Vagina (tissue), 2 donors: ENCODE measurements at places on chromosomes 13 and 19.

DNA sequence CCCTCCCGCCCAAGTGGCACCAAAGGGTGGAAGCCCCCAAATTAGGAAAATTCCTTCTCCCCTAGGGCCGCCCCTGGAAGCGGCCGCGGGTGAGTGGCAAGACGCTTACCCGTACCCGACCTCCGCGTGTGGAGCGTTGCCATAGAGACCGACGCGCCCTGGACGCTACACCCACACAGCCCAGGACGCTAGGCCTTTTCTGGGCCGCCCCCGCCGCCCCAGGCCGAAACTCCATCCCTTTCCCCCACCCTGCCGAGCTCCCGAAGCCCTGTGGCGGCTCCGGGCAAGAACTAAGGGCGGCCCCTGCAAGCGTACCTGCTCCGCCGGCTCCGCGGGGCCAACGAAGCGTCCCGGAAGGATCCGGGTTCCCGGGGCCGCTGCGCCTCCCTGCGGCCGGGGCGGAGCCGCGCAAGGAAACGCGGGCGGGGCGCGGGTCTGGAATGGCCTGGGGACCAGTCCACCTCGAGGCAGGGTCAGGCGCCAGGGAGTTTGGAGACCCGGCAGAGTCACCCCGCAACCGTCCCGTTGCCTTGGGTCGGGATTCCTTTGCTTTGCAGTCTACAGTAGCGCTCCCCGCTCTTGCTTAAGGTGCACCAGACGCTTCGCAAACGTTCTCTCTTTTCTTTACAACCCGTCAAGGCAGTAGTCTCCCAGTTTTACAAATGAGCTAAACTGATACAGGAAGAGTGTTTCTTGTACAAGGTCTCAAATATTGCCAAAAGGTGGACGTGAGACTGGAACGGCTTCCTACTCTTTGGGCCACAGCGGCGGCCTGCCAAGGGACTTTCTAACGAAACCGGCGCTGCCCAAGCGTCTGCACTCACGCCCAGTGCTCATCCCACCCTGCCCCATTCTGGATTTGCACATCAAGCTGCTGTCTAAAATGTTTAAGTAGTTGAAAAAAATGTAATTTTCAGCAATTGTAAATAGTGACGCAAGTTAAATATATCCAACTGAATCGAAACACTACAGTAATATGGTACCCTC, at the start of gene NEK5:
NEK5 (minus strand) TSS at position 360 of the 987 bp plus-strand sequence. CDS start 1,591 bp downstream, outside the sequence.
- DNase-seq = no peak

GRCh38 chr13:114174529-114174961, 4.5 kb upstream of the CFAP97D2 start:
- no peak for DNase-seq

- no peak for DNase-seq
These were observed 404.9 kb downstream of the FGF14 start for GRCh38 chr13:101996954-101997353.

DNA sequence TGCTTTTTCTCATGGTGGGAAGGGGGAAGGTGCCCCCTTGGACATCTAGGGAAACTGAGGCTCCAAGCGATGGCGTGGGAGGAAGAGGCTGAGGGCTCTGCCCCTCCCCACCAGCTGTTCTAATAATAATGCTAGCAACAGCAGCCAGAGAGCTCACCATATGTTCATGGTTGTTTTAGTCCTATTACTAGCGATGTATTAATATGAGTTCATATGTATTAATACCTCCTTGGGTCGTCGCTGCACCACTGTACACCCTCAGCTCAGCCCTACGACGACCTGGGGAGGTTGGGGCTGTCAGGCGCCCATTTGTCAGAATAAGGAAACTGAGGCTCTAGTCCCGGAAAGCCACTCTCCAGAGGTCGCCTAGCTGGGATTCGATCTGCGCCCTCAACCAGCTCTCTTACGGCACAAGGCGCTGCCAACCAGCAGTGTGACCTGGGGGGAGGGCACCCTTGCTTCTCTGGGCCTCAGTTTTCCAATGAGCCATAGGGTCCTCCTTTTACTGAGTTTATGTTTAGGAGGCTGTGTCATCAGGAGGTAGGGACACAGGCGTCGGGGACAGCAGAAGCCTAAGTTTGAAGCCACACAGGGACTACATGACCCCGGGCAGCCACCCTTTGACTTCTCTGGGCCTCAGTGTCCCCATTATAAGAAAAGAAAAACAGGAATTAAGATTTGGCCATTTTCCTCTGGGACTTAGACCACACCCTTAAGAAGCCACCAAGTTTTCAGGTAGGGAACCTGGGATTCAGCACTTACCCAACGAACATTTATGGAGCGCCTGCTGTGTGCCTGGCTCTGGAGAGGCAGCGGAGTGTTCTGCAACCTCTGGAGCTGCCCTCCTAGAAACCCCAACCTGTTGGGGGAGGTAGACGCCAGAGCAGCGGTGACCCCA, 664 bp downstream of the MAST3 start:
- DNase-seq = no peak

GRCh38 chr19:48635966-48636858, 967 bp downstream of the DBP start:
- peak; percentile 91 for DNase-seq

- DNase-seq = no peak
These were observed 119.0 kb upstream of the KLF12 start for GRCh38 chr13:74253161-74253560.

GRCh38 chr19:2424686-2425621, 2.4 kb downstream of the TIMM13 start:
- DNase-seq = no peak

DNA sequence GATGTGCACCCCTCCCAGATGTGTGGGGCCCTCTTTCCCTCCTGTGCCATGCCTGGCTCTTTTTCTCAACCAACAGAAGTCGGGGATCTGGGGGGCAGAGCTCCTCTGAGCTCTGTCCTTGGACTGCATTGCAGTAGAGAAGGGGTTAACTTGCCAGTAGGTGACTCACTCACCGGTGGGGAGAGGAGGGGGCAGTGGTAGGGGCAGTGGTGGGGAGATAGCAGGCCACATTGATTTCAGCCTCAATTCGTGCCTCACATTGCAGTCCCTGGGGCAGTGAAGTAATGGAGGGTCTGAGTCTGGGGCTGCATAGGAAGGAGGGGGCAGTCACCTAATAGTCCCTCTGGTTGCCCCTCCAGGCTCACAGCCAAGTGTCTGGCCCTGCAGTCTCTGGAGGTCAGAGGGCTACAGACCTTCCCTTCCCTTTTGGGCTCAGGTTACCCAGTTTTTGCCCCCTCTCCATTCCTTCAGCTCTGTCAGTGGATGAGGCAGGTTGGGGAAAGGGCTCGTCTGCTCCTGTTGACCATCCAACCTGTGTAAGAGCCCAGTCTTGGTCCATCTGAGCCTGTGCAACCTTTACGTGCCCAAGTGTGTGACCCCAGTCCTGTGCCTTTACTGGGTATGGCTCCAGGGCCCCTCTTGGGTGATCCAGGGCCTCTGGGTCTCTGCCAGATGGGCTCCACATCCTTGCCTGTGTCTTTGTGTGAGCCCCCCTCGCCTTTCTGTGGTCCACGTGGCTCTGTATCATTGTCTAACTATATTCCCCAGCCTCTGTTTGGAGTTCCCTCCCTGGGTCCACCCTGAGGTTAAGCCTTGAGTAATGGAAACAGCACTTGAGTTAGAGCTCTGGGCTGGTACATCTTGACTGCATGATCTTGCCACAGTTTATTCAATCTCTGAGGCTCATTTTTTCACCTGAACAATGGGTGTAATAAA, 13.0 kb downstream of the CIC start:
- DNase-seq = no peak

GRCh38 chr13:114211446-114212157, 23.1 kb upstream of the CDC16 start:
- DNase-seq = peak; percentile 60

DNA sequence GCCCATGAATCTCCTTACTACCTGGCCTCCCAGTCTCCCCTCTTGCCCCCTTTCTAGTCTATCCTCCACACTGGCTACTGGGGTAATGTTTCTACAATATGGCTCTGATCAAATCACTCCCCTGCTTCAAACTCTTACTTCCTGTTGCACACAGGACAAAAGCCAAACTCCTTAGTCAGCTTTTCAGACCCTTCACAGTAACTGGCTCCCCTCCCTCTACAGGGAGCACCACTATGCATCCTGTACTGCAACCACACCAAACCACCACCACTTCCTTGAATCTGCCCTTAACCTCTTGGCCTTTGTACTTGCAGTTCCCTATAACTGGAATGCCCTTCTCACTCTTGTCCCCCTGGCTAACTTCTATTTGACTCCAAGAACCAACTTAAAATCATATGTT, 32.2 kb downstream of the DEDD2 start:
- DNase-seq = no peak

DNA sequence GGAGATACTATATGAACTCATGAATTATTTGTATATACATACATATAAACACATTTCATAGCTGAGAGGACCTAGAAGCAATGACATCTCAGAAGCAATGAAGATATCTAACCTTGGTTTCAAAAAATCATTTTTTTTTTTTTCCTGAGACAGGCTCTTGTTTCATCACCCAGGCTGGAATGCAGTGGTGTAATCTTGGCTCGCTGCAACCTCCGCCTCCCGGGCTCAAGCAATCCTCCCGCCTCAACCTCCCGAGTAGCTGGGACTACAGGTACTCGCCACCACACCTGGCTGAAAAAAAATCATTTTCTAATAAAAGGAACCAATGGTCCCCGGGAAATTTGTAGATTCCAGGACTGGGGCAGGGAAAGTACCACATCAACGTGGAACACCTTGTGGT, 4.0 kb downstream of the ZNF565 start:
- DNase-seq = no peak
